ENCODE measurements at places on chromosomes 4 and X. TPM values are rescaled to one million over a fixed set of nuclear protein-coding genes. Genes with fewer than 3 reads are reported as not detected.

Gene PAGE2
- total RNA-seq, result not detected

Gene KCNE5
- 0.19 TPM for total RNA-seq

Gene FRG2
- total RNA-seq, result 0.69 TPM

Gene VCX2
- not detected for total RNA-seq

Gene ASB9
- 1.5 TPM for total RNA-seq

Gene CFAP47
- total RNA-seq, result not detected

Gene SYP
- total RNA-seq, result 16.6 TPM
